Tibial artery (tissue), 4 donors: ENCODE measurements at places on chromosomes 4 and X.

DNA sequence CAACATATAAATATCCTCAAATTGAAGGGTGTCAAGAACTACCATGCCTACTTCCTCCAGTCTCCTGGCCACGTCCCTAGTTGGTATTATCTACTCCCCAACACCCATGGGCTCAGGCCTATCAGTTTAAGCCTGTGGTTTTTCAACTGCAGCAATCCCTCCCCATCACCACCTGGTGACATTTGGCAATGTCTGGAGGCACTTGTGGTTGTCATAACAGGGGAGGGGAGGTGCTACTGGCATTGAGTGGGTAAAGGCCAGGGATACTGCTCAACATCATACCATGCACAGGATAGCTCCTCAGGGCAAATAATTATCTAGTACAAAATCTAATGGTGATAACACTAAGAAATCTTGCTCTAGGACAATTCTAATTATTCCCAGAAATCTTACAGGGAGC lies 95.3 kb downstream of the COMMD8 start:
- DNase-seq = no peak

DNA sequence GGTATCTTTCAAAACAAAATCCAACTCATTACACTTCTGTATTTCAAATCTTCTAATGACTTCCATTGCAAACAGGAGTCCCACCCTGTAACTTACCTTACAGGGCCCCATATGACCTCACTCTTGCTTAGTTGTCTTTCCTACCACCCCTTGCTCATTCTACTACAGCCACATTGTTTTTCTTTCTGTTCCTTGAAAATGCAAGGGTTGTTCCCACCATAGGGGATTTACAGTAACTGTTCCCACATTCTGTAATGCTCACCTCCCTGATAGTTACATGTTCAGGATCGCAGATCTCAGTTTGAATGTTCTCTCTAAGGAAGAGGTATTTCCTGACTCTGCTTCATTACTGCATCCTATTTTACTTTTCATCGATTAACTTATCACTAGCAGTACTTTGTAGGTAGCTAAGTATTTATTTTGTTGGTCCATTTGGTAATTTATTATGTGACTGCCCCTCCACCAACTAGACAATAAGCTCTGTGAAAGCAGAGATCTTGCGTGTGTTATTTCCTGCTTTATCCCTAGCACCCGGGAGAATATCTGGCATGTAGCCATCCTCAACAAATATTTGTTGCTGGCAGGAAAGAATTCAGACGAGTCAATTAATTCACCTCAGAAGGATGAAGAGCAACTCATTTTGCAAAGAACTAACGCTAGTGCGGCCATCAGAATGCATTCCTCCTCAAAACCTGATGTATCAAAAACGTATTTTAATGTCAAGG lies 21.4 kb downstream of the MAOB start:
- no peak for DNase-seq

GRCh38 chr4:82623121-82623683 lies 61.4 kb upstream of the TMEM150C start:
- DNase-seq = no peak

GRCh38 chr4:142413485-142413884 lies 432.6 kb downstream of the INPP4B start:
- no peak for DNase-seq

- no peak for DNase-seq
These were observed 35.3 kb upstream of the JADE3 start for GRCh38 chrX:46876901-46877300.

GRCh38 chr4:41399231-41399630 lies 138.7 kb upstream of the LIMCH1 start:
- no peak for DNase-seq

GRCh38 chrX:133090236-133090809 lies 6.6 kb downstream of the USP26 start:
- DNase-seq = no peak

- DNase-seq = no peak
These were observed 8.8 kb upstream of the XIAP start for GRCh38 chrX:123851079-123851478.

- DNase-seq = no peak
These were observed 368.5 kb upstream of the GRID2 start for GRCh38 chr4:91935217-91935616.

DNA sequence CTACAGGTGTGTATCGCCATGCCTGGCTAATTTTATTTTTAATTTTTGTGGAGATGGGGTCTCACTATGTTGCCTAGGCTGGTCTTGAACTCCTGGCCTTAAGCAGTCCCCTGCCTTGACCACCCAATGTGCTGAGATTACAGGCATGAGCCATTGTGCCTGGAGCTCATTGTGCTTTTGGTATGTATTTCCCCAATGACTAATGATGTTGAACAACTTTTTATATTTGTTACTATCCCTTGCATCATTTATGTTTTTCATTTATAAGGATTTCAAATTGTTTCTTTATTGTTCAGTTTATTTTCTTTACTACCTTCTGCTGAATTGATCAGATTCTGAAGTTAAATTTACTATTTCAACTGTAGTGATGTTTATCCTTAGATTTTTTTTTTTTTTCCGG lies 199.7 kb downstream of the CEP135 start:
- no peak for DNase-seq

DNA sequence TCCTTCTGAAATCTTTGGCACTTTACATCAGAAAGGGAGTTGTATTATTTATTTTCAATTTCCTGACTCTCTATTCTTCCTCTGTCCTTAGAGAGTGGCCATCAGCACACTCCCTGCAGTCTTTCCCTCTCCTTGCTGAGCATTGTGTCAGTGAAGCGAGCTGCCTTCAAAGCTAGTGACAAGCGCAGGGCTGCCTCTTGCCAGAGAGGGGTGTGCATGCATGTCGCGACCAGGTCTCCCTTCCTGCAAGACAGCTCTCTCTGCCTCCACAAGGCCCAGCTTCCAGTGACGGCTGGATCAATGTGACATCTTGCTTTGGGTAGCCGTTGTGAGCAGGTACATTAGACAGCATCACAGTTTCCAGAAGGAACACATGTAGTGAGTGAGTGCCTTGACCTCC lies 810.9 kb upstream of the TENM3 start:
- no peak for DNase-seq

GRCh38 chrX:44899946-44900345 lies 27.0 kb downstream of the KDM6A start:
- no peak for DNase-seq

- no peak for DNase-seq
These were observed 169.6 kb downstream of the GASK1B start for GRCh38 chr4:158003212-158003611.

DNA sequence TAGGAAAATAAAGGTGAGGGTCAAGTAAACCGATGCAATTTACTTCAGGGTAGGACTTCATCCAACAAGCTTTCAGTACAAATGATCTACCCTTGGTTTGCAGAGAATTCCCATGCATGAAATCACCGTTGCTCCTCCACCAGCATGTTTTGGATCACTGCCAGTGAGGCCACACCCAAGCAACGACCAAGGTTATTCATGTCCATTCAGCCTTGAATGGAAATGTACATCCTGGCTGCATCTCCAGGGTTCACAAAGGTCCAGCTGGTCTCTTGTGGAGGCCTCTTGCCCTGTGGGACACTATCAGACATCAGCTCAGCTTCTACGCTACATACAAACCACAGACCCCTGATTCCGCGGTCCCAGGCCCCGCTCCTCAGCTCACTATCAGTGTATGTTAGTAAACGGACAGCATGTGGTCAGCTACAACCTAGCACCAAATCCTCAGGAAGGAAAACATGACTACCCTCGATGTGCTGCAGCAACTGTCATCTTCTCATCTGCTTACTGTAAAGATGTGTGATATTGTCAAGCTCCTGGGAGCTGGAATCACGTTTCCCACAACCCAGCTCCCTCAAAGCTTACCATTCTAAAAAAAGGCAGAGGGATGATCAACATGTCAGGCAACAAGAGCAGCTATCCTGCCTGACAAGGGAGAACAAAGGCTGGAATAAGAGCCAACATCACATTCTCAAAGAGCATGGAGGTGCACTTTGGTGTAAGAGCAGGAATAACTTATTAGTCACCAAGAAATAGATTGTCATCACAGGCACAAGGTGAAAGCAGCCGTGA lies 4.9 kb downstream of the LYAR start:
- no peak for DNase-seq

DNA sequence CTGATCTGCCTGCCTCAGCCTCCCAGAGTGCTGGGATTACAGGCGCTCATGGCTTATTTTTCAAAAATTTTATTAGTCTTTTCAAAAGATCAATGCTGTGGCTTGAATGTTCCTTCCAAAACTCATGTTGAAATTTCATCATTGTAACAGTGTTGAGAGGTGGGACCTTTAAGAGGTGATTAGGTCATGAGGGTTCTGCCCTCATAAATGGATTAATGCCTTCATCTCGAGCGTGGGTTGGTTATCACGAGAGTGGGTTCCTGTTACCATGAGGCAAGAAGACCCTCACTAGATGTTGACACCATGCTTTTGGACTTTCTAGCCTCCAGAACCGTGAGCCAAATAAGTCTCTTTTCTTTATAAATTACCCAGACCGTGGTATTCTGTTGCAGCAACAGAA lies 30.3 kb downstream of the EIF2S3 start:
- DNase-seq = no peak

- no peak for DNase-seq
These were observed 46.4 kb downstream of the KDR start for GRCh38 chr4:55078987-55079386.

GRCh38 chr4:86536151-86536550 lies 58.0 kb upstream of the PTPN13 start:
- DNase-seq = no peak

GRCh38 chrX:136061286-136061685 lies 76.1 kb downstream of the SLC9A6 start:
- DNase-seq = no peak

DNA sequence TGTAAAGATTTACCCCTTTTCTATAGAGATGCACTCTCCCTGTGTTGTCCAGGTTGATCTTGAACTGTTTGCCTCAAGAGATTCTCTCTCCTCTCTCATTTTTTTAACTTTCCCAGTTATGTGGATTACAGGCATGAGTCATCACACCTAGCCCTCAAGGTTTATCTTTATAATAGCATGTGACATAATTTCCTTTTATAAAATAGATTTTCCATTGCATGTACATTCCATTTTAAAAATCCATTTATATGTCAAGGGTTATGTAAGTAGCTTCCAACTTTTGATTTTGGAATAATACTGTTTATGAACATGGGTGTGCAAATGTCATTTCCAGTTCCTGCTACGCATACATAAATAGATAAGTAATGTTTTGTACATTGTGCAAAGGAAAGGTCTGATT lies 20.6 kb downstream of the ZNF721 start:
- DNase-seq = no peak

- no peak for DNase-seq
These were observed 78.5 kb downstream of the EFHC2 start for GRCh38 chrX:44264936-44265335.

GRCh38 chr4:150828159-150828558 lies 186.9 kb downstream of the LRBA start:
- no peak for DNase-seq

- DNase-seq = no peak
These were observed 32.2 kb downstream of the SGMS2 start for GRCh38 chr4:107856901-107857300.

DNA sequence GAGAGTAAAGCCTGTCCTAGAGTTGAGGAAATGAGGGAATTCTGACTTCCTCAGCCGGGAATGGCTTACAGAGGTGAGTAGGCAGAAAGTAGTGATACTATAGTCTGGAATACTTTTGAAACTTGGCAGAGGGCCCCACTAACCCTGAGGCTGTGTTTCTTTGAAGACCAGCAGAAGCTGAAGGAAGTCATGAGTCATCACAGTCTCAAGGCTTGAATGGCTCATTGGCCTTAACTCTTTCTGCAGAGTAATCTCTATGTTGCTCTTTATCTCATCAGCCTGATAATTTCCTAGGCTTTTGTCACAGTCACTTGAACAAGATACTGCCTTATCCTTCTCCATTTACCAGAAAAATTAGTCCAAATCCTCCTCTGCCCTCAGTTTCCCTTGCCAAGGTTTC lies 80.8 kb downstream of the ANKRD50 start:
- DNase-seq = peak; percentile 29

DNA sequence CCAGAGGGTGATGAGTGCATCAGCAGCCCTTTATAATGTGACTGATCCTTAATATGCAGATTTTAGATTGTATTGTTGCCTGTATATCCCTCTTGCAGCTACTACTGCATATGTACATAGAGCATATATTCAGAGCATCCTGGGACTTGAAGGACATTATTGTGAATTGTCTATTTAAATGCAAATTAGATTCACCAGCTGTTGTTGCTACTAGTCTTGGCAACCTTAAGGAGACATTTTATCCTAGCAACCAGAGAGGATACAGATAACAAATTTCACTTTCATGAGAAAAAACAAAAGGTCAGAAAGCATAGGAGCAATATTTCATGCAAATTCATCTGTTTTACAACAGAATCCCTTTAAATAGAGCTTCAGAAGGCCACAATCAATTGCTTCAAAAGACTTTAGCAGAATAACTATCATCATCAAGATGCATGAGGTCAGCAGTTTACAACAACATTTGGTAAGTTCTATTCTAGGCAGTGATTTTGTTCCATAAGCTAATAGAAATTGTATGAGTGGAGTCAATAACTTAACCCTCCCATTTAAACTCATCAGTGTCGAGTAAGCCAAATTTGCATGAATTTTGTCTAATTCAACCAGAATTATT lies 148.6 kb downstream of the GC start:
- no peak for DNase-seq

DNA sequence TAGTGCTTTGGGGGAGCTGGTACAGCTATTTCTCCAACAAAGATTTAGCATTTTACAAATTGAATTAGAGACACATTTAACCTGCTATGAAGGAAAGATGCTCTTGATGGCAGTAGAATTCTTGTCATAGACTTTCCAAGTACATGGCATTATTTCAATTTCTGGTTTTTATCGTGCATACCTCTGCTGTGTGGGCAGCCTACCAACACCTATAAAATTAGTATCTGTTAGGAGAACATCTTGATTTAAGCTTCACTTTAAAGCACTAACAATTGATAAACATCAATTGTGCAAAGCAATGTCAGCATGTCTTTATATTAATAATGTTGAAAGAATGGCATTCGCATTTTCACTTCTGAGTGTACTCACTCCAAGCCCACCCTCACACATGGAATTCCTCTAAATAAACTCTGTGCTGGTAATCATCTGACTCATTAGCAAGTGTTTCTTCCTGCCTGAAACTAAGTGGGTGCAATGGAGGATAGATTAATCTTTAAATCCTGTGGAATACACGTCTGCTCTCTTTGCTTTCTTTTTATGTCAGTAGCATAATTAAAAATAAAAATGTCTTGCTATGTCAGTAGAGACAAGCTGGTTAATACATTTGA lies 279.8 kb upstream of the MAGEB18 start:
- DNase-seq = no peak

DNA sequence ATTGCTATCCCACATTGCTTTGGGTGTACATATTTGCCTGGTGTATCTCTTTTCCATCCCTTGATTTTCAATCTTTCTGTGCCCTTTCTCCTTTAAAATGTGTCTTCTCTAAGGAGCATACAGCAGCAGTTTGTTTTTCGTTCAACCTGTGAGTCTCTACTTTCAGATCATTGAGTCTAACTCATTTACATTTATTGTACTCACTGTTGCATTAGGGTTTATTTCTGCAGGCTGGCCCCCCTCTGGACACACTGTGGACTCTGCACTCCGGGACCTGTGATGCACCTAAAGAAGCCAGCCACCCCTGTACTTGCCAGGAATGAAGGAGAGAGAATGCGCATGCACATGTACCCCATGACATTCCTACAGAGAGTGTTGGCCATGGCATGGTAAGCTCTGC lies 93.0 kb downstream of the FAM53A start:
- no peak for DNase-seq
